ENCODE measurements at places on chromosomes 1 and 21. TPM values are rescaled to one million over a fixed set of nuclear protein-coding genes. Genes with fewer than 3 reads are reported as not detected.

- DNase-seq, result no peak
Measured at GRCh38 chr1:54002544-54003248, 15.3 kb downstream of the LDLRAD1 start.

DNA sequence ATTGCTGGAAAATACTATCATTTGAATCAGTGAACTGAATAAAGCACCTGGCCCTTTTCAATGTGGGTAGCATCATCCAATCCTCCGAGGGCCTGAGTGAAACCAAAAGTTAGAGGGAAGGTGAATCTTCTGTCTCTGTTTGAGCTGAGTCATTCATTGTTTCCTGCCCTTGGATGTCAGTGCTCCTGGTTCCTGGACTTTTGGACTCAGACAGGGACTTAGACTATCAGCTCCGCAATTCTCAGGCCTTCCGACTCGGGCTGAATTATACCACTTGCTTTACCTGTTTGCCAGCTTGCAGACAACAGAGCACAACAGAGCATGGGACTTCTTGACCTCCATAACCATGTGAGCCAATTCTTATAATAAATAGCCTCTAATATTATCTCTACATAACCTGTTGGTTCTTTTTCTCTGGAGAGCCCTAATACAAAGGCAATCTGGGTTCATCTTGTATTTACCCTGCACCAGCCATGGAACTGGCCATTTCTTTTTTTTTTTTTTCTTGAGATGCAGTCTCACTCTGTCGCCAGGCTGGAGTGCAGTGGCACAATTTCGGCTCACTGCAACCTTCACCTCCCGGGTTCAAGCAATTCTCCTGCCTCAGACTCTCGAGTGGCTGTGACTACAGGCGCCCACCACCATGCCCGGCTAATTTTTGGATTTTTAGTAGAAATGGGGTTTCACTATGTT, 19.2 kb upstream of the VASH2 start:
- no peak for DNase-seq

DNA sequence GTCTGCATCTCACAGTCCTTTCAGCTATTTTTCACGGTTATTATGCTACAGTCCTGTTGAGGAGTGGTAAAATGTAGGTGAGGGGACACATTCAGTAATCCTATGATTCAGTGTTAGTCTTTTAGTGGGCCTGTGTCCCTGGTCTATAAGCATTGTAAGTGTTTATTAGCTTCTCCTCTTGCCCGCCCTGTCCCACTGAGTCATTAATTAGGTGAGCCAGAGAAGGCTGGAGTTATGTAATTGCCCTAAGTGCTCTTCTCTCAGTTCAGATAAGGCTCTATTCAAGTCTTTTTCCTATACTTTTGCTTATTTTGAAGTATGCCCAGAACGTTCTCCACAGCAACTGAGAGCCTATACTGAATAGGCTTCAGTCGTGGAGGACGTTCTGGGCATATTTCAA, 76.3 kb upstream of the ZRANB2 start:
- DNase-seq, result no peak

GRCh38 chr1:64133036-64133435, 70.4 kb upstream of the UBE2U start:
- DNase-seq, result peak; percentile 65

DNA sequence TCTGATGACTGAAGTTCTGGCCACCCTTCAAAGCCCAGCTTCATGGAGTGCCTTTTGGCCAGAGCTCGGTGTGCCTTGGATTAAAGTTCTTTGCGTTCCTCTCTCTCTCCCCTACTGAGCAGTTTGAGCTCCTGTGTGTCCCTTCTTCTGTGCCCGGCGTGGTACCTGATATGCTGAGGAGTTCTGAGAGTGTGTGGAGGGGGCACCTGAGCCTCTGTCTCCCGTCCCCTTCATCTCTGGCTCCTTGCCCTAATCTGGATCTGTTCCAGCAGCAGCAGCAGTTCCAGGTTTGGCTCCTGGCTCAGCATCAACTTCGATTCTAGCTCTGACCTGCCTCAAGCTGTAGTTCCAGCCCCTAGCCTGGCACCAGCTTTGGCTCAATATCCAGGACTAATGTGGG, 25.1 kb upstream of the MYCL start:
- DNase-seq, result no peak

GRCh38 chr1:18693256-18694098, 62.8 kb downstream of the PAX7 start:
- DNase-seq, result no peak

- no peak for DNase-seq
Measured at GRCh38 chr1:187275346-187275745, 446.6 kb downstream of the PLA2G4A start.

DNA sequence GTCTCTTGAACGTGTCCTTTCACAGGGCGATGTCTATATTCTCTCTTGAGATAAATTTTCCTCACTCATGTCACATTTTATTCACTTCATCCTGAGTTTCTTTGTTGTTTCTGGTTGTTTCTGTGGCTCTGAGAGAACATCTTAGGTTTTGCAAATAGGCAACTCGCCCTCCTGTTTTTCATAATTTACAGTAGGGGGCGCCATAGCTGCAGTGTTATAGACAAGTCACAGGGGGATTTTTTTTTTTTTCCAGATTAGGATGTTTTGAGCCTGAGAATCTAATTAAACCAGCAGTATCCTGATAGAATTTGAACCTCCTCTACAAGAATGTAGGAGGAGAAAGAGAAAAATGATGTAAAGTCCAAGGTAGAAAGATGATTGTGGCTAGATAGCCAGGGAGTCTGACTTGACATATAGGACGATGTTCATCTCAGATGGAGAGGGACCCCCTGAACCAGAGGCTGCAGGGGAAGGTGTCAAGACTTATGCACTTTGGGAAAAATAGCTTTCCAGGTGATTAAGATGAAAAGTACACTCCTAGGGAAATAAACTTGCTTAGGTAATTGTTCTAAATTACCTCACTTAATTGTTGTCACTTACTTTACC, 76.3 kb downstream of the ZP4 start:
- DNase-seq, result no peak

DNA sequence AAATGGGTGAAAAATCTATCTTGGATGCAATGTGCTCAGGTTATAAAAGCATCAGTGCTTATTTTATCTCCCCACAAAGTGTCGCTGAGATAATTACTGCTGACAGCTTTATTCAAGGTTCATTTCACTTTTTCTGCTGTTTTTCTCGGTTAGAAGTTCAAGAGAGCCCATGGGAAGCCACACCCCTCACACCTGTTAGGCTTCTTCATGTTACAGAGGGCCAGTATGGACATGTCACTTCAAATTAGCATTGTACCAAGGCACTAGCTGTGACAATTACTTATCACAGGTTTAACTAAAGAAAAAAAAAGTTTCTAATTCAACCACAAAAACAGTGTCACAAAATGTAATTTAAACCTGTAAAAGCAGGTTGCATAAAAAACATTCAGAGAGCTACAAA, 187.3 kb upstream of the DMRTA2 start:
- DNase-seq, result no peak

DNA sequence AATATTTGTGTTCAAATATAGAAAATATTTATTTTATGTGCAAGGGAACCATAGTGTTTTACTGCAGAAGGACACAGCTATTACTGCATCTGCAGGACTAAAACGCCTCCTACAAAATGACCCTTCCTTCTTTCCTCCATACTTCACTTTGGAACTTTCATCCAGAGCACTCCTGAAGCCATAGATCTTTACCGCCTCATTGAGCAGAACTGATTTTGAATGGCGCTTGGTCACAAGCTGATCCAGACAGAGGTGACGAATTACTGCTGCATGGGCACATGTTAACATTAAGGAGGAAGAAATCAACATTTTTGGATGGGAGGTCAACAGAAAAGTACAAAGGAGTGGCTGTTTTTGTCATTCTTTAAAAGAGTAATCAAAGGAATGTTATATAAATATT, 931.6 kb downstream of the NCAM2 start:
- no peak for DNase-seq

The FLG gene
- total RNA-seq, result not detected

The IL20 gene
- not detected for total RNA-seq

The TIAM1 gene
- total RNA-seq, result 0.64 TPM

The C1orf56 gene
- total RNA-seq, result 1.0 TPM
